ENCODE measurements at places on chromosomes 5 and 9.

DNA sequence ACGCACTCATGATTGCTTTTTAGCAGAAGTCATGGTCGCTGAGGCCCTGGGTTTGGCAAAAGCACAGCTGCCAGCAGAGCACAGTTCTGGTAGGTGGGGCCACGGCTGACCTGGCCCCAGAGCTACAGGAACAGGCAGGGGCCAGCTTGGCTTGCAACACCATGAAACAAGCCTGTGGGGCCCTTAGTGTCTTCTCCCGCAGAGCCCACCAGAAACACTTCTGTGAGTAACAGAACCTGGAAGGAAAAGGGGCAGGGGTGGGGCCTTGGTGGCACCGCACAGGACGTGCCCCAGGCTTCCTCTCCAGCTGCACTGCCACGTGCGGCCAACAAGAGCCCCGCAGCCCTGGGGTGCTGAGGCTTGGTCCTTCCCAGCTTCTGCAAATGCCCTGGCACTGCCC is 4.8 kb downstream of the ASB6 start:
- no peak for DNase-seq

DNA sequence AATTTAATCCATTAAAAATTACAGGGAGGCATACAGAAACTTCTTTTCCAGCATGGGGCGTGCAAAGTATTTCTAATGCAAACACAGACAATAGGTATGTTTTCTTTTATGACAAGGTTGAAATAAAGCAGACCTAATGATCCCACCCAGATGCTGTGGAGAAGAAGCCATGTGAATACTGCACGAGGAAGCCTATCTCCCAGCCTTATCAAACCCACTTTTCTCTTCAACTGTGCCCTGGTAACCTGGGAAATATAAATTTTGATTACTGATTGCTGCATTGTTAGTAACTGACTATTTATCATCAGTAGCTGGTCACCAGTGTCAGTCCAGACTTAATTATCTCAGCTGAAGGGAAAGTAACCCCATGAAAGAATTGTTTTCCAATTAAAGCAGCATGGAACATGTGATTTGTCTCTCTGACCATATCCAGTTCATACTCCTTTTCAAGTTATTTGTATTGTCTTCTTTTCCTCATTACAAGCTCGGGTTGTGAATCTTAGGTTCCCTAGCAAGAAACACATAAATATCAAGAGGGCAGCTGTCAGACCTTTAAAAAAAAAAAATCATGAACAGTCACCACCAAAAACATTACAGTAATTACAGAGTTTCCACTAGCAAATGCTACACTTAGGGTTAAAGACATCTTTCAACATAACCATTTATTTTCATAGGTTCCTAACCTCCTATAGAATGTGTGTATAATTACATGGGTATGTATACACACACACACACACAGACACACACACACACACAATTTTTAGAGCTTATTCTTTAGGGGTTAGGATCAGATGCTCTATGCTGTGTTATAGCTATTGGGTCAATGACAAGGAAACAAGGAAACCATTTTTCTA is 50.3 kb downstream of the SEMA6A start:
- DNase-seq = no peak

GRCh38 chr9:114588210-114588609 is 641 bp downstream of the ATP6V1G1 start:
- DNase-seq = no peak

DNA sequence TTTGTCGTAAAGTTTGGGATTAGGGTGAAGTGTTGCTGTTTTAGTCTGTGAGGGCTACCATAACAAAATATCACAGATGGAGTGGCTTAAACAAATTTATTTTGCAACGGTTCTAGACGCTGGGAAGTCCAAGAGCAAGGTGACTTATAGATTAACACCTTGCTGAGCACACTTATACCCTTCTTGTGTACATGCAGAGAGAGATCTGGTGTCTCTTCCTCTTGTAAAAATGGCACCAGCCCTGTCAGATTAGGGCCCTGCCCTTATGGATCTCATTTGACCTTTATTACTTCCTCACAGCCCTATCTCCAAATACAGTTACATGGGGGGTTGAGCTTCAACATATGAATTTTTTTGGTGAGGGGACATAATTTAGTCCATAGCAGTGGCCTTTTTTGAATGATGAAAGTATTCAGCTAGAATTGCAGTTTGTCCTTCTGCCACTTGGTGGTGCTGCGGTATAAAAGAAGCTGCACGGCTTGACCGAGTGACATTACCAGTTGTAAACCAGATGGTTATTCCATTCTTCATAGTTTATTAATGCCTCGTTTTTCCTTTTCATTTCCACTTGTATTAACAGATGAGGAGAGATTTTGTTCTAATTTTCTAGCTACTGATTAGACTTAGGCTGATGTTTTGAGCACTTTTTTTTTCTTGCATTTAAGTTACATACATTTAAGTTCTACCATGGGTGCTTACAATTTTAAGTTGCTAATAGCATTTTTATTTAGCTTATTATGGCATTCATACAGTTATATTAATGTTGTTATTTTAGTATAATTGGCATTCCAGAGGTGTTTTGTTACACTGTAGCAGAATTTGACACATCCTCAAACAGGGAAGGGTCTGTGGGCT is 19.4 kb downstream of the DCP2 start:
- peak; percentile 82 for DNase-seq

GRCh38 chr5:3348576-3349535 is 246.8 kb upstream of the IRX1 start:
- DNase-seq = no peak

- peak; percentile 81 for DNase-seq
These were observed 59.2 kb upstream of the PHF24 start for GRCh38 chr9:34898846-34899245.

DNA sequence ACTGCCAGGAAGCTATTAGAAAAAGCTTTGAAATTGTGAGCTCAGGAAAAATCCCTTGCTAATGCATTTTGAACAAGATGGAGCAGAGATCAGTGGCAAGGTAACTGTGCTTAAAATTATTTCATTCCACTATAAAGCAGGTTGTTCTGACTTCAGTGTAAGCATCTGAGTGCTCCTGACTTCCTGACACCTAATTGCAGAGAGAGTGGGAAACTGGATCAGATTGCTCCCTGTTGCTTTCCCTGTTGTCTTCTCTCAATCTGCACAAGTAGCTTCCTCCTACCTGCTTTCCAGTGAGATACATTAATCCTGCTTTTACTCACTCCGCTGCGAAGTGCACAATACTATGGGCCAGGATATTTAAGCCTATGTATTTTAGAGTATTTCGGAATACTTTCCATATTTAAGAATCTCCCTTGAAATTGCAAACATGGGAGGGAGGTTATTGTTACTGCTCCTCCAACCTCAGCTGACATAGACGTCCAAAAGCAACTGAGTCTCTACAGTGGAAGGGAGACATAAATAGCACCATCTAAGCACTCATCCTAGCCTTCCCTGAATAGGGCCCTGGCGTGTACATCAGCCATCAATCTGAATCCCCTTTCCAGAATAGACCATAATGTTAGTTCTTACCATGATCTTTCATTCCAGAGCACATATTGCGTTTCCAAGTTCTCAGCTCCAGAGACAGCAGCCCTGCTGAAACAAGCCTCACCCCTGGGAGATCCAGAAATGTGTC is 178.8 kb downstream of the PAM start:
- no peak for DNase-seq

DNA sequence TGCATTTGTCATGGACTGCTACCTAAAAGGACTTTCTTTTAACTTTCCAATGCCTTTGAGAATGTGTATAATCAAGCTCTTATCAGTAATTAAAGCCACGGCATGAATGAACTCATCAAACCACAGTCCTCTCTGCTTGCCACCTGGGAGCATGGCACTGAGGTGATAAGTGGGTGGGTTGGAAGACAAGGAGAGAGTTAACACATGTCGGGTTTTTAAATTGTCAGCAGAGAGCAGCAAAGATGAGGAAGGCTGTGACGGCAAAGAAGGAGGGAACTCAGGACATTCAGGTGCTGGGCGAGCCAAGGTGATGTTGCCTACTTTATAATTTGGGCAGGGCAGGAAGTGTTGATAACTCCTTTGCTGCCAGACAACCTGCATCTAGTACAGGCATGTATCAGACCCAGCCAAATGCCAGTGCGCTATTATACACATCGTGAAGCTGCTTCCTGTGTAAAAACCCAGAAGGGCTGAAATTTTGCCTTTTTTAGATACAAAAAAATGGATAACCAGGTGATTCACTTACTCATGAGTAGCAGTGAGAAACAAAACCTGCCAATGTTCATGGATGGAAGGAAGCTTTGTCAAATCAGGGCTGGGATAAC is 269.1 kb downstream of the KIF4B start:
- DNase-seq = no peak

DNA sequence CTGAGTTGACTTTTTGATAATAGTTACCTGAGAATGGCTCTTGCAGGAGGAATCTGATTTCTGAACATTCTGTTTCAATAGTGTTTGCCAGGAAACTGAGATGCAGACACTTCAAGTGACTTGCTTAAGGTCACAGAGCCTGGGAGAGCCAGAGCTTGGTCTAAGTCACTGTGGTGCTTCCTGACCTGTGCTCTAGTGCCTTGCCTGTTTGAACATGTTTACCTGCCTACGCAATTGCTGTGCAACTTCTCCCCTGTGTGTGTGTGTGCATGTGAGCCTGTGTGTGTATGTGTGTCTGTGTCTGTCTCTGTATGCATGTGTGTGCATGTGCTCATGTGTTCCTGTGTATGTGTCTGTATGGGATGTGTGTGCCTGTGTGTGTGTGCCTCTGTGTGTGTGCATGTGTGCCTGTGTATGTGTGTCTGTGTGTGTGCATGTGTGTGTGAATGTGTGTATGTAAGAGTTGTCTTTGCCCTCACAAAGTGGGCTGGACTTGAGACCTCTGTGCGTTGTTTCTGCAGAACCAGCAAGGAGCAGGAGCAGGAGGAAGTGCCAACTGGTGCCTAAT is 185.8 kb downstream of the GADD45G start:
- no peak for DNase-seq

DNA sequence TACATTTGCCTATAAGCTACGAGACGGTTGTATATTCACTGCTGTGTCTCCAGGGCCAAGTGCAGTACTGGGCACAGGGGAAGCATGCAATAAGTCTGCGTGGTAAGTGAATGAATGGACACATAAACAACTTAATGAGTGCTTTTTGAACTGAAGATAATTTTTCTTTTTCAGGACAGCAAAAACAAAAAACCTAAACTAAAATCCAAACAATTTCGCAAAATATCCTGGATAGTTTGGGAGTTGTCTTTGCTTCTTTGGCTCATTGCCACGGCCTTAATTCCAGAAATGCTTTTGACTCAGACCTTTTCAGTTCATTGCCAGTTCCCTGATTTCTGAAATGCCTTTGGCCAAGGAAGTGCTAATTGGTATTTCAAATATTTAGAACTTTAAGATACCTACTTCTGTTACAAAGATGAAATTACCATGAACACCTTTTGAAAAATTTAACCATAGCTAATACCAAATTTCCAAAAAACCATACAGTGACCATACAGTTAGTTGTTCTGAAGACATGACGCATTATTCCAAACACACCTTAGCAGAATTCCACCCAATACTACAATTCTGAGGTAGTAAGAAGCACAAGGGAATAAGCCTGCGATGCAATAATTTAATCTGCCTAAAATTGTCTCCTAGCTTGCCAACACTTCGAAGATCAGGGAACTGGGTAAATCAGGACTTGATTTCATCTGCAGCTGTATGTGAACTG is 42.8 kb downstream of the TEK start:
- no peak for DNase-seq

- no peak for DNase-seq
These were observed 58.1 kb upstream of the TMEM215 start for GRCh38 chr9:32725066-32725860.

- peak; percentile 85 for DNase-seq
These were observed 15.2 kb downstream of the ZBTB5 start for GRCh38 chr9:37449862-37450632.

- DNase-seq = no peak
These were observed 1.7 kb downstream of the GOLM1 start for GRCh38 chr9:86097510-86098224.

- DNase-seq = no peak
These were observed 171.3 kb upstream of the GAS1 start for GRCh38 chr9:87118594-87118993.

DNA sequence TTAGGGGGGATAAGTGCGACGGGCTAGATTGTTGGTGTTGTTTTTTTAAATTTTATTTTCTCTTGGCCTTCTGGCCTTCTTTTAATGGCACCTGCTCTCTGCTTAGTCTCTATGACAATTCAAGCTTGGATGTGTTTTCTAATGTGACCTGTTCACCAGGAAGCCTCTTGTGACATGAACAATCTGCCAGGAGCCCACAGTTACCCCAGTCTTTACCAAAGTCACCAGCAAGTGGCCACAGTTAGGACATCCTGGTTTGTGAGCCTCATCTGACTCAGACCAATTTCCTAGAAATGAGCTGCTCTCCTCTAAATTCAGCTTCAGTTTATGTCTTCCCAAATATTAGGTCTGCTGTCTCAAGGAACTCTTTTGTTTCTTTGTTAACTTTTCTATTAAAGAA is 135.8 kb downstream of the TLE4 start:
- no peak for DNase-seq

DNA sequence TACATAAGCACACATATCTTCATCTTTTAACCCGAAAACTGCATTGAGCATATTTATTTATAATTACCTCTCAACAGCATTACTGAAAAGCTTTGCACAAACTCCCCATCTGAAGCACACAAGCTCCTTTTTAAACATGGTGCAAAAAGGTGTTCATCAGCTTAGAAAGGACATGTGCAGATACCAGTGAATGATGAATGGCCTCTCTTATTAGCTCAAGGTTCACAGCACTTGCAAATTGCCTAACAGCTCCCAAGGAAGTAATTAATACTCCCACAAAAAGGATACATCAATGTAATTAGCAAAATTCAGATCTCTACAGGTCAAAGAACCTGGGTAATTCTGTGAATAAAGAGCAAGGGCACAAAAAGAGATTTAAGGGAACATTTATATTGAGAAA is 422.0 kb downstream of the HINT1 start:
- no peak for DNase-seq

DNA sequence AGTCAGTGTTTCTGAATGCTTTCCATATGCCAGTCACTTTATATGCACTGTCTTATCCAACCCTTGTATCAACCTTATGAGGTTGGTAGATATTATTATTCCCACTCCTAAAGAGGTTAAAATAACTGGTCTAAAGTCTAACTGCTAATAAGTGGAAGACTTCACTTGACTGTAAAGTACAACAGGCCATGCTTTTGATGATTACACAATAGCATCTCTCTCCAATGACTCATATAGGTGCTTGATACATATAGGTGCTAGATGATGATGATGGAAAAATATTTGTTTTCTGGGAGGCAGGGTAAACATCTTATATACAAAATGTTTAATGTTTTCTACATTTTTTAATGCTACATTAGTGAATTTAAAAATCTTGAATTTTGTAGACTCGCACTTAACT is 75.9 kb upstream of the NR3C1 start:
- no peak for DNase-seq

- no peak for DNase-seq
These were observed 73.7 kb upstream of the TNC start for GRCh38 chr9:115191667-115192066.
